ENCODE measurements at places on chromosomes 16 and 17.

GRCh38 chr17:48792033-48792798 lies 24.8 kb downstream of the TTLL6 start:
- DNase-seq: no peak

DNA sequence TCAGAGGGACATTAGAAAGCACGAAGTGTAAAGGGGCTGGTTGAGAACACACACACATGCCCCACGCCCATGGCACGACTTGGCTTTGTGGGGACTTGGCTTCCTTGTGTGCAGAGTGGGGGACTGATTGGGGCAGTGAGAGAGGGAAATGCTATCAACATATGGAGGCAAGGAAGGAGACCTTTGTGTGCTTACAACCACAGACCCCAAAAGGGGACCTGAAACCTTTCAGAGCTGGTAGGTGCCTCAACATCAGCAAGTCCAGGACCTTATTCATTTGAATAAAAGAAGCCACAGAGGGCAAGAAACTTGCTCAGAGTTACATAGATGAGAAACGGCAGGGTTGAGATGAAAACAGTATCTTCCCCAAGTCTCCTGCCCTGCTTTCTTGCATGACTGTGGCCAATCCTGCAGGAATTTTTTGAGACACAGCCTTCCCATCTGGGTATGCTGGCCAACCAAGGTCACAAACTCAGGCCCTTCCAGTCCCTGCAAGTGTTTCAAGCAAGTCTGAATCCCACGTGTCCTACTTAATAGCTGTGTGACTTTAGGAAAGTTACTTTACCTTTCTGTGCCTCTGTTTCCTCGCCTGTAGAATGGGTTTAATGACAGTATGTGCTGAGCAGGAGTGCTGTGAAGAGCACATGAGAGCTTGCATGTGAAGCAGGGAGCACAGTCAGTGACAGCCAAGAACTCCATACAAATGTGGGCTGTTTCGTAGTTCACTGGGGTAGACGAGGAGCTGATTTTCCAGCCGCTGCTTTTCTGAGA lies 26.2 kb downstream of the C16orf78 start:
- no peak for DNase-seq

GRCh38 chr16:24427840-24428239 lies 111.5 kb upstream of the RBBP6 start:
- no peak for DNase-seq

GRCh38 chr16:10616756-10617640 lies 36.6 kb upstream of the EMP2 start:
- DNase-seq: no peak

GRCh38 chr16:353404-354290 lies 1.1 kb upstream of the AXIN1 start:
- DNase-seq: no peak

DNA sequence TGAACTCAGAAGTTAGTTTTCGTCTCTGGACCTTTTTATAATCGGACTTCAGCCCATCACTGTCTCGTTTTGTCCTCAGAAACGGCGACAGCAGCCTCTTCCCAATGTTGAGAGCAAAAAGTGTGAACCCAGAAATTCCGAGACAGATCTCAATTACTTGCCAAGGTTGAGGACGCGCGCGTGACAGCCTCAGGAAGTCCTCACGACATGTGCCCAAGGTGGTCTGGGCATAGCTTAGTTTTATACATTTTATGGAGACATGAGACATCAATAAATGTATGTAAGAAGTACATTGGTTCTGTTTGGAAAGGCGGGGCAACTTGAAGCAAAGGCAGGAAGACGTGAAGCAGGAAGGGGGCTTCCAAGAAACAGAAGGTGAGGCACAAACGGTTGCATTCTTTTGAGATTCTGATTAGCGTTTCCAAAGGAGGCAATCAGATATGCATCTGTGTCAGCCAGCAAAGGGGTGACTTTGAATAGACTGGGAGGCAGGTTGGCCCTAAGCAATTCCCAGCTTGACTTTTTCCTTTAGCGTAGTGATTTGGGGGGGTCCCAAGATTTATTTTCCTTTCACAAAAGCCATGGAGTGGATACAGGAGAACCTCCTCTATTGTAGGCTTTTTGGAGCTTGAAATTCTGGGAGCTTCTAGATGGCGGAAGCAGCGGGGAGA lies 583 bp upstream of the ZNF747 start:
- DNase-seq: no peak

DNA sequence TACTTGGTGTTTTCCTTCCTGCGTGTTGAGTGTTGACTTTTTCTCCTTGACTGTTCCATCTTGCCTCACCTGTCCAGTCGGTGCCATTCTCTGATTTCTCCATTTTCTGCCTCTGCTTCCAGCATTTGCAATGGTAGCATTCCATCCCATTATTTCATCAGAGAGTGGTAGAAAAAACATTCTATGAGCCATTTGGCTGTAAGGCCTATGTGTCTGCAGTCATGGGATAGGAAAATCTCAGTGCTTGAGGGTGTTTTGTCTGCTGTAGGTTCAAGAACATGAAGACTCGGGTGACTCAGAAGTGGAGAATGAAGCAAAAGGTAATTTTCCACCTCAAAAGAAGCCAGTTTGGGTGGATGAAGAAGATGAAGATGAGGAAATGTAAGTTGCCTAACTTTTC lies 2.7 kb downstream of the UTP18 start:
- no peak for DNase-seq

DNA sequence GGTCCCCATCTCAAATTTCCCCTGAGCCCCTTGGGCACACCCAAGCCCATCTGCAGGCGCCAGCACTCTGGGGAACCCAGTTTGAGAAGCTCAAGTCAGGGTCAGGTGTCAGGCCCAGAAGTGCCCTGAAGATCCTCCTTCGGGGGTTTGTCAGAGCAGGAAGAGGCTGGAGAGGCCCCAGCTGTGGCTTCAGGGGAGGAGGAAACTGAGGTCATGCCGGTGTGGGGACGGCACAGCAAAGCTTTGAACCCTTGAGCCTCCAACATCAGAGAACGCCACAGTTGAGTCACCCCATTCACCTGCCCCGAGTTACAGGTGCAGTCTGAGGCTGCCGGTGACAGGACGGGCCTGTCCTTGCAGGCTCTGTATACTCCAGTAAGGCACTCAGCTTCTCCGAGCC lies 140.2 kb upstream of the CIBAR2 start:
- no peak for DNase-seq

GRCh38 chr17:6708357-6708961 lies 4.7 kb downstream of the SLC13A5 start:
- DNase-seq: no peak

DNA sequence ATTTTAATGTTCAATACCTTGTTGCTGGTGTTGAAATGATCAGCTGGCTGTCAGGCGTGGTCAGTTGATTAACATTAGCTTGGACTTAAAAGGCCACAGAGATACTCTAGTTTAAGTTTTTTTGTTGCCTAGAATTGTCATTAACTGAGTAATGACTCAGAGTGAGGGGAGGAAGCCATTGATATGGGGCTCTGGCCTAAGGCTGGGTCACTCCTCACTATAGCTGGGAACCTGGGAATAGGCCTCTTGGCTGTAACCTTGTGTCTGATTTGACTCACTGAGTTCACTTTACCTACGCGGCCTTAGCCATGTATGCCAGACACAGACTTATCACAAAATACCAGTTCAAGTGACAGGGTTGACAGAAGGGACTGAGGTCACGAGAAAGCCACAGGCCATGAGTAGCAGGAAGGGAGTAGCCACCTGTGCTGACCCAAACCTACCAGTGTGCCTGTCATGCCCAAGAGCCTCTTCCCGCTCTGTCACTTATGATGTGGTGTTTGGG lies 37.9 kb upstream of the ADCY7 start:
- no peak for DNase-seq

- no peak for DNase-seq
Measured at GRCh38 chr17:6706499-6706898, 6.7 kb downstream of the SLC13A5 start.

- DNase-seq: no peak
Measured at GRCh38 chr17:46877466-46877865, 26.1 kb downstream of the WNT9B start.

- no peak for DNase-seq
Measured at GRCh38 chr17:30021708-30022317, 80.4 kb downstream of the EFCAB5 start.

DNA sequence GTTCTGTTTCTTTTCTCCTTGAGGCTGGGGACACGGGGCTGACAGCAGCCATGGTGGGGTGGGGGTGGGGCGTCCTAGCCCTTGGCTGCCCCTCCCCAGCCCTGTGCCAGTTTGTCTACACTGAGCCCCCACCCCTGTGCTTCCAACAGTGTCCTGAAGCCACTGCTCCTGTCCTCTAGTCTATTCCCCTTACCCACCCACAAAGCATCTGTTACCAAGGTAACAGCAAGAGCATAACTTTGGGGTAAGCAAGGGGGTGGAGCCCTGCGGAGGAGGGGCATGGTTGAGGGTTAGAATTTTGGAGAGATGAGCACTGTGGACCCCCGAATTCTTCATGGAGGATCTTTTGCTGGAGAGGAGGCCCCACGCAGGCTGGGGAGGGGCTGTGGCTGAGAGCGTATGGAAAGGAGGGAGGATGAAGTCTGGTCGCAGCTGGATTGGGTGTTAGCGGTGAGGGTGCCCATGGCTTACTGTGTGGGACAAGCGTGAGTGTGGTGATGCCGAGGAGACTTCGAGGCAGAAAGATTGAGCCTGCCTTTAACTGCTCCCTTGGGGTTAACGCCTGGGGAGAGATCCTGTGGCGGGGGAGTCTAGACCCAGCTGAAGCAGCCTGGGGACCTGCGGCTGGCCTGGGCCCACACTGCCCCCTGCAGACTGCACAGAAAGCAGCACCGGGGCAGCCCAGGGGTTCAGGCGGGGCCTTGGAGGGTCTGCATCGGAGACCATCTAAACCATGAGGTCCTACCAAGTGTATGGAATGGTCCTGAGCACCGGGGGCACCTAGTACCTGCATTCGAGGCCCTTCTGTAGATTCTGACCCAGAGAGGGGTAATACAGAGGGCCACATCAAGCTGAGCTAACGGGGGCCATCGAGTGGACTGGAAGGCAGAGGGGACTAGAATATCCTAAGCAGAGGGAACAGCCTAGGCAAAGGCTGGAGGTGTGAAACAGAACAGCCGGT lies 6.1 kb upstream of the STAC2 start:
- peak; percentile 60 for DNase-seq

GRCh38 chr16:2216330-2216729 lies 1.7 kb upstream of the PGP start:
- DNase-seq: no peak

- DNase-seq: no peak
Measured at GRCh38 chr16:28200661-28201060, 11.1 kb downstream of the XPO6 start.

DNA sequence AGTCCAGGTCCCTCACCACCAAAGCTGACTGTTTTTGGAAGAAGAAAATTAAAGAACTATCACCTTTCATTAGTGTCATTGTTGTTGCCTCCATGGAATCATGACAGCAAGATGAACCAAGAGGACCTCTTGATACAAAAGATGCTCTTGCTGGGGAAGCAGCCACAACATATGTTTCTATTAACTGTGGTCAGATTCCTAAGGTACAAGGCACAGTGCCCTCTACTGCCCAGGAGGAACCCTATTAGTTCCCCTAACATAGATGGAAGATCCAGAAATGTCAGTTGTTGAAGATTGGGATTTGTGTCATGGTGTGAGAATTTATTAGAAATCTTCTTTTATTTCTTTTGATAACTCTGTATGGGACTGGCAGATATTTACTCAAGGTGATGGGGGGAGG lies 188.2 kb upstream of the ANKFN1 start:
- no peak for DNase-seq

DNA sequence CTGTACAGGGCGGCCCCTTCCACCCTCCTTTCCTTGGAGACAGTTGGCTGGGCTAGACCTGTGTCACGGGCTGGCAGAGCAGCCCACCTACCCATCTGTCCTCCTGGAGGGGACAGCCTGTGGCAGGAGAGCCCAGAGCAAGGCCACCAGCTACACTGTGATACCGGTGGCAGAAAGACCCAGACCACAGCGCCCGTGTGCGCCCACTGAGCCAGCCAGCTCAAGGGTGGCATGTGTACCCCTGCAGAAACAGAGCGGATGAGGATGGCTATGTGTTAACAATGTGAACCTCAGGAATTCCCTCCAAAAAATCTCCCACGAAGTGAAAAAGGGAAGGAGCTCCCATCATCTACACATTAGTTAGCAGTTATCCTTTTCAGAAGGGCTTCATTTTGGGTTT lies 7.1 kb downstream of the HBQ1 start:
- DNase-seq: no peak

GRCh38 chr16:938136-938535 lies 32.6 kb downstream of the LMF1 start:
- DNase-seq: no peak

GRCh38 chr17:73723317-73723716 lies 79.1 kb upstream of the SDK2 start:
- no peak for DNase-seq

DNA sequence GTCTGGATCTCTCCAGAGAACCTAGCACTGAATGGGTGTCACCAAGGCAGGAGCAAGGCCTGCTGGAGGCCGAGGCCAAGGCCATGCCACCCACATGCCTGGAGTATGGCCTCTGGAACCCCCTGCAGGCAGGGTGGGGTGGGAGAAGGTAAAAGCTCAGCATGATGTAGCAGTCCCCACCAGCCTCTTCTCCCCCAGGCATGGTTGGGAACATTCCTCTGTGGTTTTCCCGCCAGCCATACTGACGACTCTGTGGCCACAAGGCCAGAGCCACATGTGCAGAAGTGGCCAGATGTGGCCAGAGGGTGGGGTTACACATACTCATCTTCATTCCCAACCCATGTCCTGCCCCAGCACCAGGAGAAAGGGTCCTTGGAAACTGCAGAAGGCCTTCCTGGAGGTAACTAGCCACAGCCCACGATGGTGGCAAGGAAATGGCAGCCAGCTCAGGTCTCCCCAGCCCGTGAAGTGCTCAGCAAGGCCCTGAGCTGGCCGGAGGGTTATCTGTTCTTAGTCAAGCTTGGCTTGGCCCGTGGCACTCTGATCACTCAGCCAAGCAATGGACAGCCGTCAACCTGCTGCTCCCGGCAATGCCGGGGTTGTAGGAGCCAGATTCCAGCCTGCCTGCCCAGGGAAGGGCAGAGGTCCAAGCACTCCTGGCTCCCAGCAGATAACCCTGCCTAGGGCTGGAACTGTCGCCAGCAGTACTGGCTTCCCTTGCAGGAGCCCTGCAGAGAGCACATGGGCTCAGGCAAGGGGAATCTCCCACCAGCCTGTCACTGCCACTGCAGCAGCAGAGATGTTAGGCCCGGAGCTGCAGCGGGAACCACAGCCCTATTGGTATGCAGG lies 26.1 kb downstream of the HDAC5 start:
- DNase-seq: no peak

- DNase-seq: no peak
Measured at GRCh38 chr17:74245145-74245831, 28.7 kb upstream of the DNAI2 start.

- DNase-seq: peak; percentile 11
Measured at GRCh38 chr17:4785311-4786105, 656 bp downstream of the VMO1 start.

DNA sequence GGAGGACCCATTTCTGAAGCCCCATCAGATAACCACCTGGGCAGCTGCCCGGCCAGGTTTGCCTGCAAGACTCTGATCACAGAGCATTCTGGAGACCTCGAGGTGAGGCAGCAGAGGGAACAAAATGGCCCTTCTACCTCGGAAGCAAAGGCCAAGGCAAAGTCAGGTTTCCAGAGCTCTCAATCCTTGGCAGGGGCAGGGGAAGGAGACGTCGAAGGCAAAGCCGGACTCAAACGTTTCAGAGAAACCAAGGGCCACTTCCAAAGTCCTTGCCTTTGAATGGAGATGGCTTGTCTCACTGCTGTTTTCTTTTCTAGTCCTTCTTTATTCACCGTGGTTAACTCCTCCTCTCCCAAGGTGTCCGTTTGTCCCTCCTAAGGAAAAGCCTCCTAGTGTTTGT lies 355.3 kb downstream of the SOX9 start:
- no peak for DNase-seq

GRCh38 chr17:41653892-41654677 lies 29.7 kb upstream of the KRT17 start:
- DNase-seq: no peak

Data from activated CD4-positive, alpha-beta T cell treated with anti-CD3 and anti-CD28 coated beads, Interleukin-2, amount 50 U/mL, for 48 hours (primary cell).